NT2/D1 (cell line): ENCODE measurements at places on chromosomes 4 and X.

DNA sequence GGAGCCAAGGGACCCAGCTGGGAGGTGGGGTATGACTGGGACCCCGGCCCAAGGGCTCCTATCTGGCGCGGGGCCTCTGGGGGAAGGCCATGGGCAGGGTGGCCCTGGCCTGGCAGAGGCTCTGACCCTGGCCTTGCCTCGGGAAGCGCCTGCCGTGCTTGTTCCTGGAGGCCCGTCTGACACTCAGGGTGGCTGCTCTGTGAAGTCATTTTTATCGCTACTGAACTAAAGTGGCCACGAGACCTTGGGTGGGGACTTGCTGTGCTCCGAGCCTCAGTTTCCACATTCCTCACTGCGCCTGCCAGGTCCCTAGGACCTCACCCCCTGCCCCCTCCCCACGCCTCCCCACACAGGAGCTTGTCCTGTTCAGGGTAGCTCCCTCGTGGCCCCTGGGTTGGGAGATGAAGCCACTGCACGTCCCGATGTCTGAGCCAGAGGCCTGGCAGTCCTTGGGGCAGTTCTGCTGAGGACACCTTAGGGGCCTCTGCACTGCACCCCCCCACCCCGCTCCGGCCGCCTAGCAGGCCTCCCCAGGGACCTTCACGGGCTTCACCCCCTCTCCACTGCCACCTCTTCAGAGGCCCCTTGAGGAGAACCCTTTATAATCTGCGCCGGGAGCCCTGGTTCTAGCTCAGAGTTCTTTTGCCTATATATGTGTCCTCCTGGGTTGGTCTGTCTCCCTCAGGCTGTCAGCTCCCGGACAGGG, 639 bp upstream of the SORCS2 start:
- DNase-seq: no peak

DNA sequence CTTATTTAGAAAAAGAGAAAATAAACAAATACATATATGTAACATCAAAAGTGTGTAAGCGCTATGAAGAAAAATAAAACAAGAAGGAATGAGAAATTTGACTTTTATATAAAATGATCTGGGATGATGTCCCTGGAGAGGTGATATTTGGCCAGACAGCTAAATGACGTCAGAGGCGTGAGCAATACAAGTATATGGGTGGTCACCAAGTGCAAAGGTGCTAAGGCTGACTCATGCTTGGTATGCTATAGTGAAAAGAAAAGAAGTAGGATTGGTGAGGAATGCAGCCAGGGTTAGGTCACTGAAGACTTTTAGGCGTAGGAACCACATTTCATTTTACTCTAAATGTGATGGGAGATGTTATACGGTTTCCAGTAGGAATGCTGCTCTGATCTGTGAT, 1049.1 kb upstream of the TENM3 start:
- no peak for DNase-seq

- no peak for DNase-seq
These were observed 55.8 kb upstream of the GIMD1 start for GRCh38 chr4:106424426-106424825.

- DNase-seq: no peak
These were observed 123.6 kb upstream of the MSX1 start for GRCh38 chr4:4735870-4736269.

DNA sequence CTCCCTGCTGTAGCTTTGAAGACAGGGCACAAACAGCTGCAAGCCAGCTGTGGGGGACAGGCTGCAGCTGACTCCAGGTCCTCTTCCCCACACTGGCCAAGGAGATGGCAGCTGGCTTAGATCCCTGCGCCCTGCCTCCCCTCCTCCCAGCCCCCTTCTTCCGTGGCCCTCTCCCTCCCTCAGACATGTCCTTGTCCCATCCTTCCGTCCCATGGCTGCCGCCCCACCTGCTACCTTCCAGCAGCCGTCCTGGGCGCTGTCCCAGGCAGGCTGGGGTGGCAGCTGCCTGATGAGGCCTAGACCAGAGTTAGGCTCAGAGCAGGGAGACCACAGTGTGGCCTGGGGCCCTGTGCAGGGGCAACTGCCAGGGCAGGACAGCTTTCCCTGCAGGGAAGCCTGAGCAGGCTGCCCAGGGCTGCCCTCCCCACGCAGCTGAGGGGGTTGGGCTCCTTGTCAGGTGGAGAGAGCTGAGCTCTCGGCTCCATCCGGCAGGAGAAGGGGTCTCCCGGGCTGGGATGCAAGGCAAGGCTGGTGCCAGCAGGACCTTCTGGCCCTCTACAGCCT, 3.3 kb upstream of the BGN start:
- DNase-seq: no peak

GRCh38 chr4:47809654-47810203, 28.1 kb downstream of the CORIN start:
- DNase-seq: no peak

DNA sequence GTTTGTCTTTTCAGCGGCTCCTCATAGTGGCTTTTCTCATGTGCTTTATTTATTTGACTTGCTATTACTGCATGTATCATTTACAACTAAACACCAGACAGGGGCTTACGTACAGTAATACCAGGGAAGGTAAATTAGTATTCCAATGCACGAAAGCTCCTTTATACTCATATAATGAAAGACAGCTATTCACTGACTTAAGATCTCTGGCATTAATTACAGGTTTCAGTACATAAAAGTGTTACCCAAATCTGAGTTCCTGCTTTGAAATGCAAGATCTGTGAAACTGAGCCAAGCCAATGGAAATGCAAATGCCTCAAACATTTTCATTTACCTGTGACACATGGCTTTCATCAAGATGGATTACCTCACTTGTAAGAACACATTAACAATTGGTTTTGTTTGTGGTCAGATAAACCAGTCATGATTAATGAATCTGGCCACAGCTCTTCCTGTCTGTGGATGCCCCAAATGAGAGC, 107.2 kb downstream of the ANAPC4 start:
- DNase-seq: no peak

DNA sequence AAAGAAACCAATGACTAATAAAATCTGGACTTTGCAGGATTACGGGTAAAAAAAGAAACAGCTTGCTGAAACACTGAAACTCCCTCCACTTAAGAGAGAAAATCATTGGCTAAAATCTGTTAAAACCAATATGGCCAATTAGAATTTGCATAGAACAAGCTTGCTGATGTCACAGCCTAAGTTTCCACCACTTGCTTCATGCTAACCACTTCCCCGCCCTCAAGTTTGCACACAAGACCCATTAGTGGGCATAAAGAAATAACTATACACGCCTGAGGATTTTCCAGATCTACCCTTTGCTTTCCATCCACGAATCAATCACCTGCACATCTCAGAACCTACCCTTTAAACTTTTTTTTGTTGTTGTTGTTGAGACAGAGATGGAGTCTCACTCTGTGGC, 42.7 kb upstream of the PHEX start:
- no peak for DNase-seq

GRCh38 chr4:104848597-104849225, 298.0 kb upstream of the TET2 start:
- DNase-seq: no peak

GRCh38 chrX:101427954-101428353, 19.9 kb downstream of the HNRNPH2 start:
- no peak for DNase-seq

- DNase-seq: no peak
These were observed 239.3 kb downstream of the RPA4 start for GRCh38 chrX:97123001-97123400.

- no peak for DNase-seq
These were observed 43.1 kb upstream of the GPR78 start for GRCh38 chr4:8537041-8537461.

GRCh38 chr4:139951021-139951420, 203.0 kb downstream of the MAML3 start:
- DNase-seq: no peak

GRCh38 chr4:140126261-140126660, 27.7 kb downstream of the MAML3 start:
- no peak for DNase-seq

DNA sequence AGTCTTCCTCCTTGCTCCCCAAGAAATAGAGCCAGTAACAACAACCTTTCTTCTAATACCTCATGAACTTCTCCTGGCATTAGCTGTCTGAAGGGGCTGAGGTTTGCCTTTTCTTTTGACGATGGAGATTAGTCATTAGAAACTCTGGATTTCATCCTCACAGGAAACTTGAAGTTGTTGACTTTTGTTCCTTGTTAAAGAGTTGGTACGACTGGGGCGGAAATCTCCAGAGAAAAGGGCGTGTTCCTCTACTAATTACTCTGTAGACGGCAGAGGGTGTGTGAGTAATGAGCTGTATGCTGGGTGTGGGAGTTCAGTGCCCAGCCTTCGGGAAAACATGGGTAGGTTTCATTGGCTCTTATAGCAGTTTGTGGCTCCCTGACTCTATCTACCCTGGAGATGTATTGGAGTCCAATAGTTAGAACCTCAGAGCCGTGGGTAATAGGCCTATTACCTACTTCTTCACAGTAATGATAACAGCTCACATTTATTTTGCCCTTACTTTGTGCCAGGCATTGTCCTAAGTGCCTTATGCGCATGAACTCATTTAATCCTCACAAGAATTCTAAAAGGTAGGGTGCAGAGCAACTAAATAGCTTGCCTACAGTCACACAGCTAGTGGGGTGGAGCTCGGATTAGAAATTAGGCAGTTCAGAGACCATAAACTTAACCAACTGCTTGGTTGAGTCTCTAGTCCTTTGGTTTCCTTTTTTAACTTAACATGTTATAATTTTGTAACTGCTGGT, 23.4 kb downstream of the TMEM164 start:
- no peak for DNase-seq

DNA sequence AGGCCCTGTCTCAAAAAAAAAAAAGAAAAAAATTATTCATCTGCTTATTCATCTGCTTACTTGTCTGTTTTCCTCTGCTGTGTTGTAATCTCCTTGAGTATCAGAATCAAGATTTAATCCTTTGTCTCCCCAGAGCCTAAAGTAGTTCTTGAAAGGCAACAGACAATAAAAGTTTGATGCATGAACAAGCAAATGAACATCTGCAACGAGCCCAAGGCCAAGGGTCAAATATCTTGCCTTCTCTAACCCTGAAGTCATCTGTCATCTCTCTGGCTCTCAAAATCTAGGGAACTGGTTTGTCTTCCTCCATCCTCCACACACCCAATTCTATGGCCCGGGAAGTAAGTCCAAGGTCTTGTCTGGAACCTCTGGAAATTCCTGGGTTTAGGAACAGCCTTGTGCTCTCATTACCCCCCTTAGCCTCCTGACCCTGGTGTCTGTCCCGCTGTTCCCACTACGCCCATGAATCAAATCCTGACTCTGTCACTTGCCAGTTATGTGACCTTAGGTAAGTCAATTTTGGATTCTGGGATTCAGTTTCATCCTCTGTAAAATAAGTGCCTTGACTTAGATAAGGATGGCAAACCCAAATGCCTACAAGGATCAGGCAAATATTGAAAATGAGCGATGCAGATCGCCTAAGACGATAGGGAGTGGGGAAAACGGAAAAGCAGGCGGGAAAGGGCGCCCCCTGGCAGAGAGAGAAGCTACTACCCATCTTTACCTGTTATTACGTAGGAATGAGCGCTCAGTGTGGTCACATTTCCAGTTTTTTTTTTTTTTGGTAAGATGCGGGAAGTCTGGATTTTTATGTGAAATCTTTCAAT, 102.7 kb upstream of the DHX15 start:
- DNase-seq: no peak

GRCh38 chr4:181688872-181689271, 554.3 kb upstream of the TENM3 start:
- DNase-seq: no peak

DNA sequence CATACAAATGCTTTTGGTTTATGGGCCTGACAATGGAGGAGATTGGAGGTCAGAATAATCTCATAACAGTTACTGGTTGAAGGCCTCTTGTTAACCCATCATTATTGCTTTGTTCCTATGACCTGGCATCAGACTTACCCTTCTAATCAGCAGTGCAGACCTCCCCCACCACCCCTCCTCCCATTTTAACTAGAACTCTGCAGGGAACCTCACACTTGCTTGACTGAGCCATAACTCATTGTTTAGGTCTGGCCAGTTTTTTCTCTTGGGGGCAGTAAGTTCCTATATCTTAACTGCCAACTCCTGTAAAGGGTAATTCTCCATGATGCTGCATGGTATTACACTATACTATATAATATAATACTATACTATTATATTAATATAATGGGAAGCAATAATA, 609.3 kb downstream of the IL1RAPL1 start:
- no peak for DNase-seq

- no peak for DNase-seq
These were observed 797 bp downstream of the CD99L2 start for GRCh38 chrX:150897421-150898320.

- no peak for DNase-seq
These were observed 39.3 kb downstream of the LNX1 start for GRCh38 chr4:53551958-53552357.

GRCh38 chrX:115067812-115068211, 50.4 kb upstream of the IL13RA2 start:
- no peak for DNase-seq

GRCh38 chrX:134911348-134911747, 79.4 kb upstream of the SMIM10 start:
- DNase-seq: no peak

DNA sequence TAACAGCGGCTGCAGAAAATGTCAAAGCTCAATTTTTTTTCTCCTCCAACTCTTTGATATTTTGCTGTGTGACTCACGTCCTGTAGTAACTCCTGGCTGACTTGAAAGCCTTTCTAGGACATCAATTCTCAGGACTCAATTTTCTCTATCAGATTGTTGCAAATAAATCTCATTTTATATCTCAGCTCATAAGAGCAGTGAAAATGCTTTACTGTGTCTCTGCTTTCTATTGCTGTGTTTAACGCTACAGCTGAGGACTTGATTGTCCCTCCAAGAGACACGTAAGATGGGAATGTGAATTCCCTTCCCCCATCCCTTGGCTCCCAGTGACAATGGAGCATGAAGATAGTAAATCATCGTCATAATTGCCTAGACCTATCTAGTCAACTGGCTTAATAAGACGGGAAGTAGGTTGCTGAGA, 20.5 kb upstream of the CBR4 start:
- no peak for DNase-seq

GRCh38 chr4:65845199-65845773, 175.0 kb upstream of the EPHA5 start:
- no peak for DNase-seq

DNA sequence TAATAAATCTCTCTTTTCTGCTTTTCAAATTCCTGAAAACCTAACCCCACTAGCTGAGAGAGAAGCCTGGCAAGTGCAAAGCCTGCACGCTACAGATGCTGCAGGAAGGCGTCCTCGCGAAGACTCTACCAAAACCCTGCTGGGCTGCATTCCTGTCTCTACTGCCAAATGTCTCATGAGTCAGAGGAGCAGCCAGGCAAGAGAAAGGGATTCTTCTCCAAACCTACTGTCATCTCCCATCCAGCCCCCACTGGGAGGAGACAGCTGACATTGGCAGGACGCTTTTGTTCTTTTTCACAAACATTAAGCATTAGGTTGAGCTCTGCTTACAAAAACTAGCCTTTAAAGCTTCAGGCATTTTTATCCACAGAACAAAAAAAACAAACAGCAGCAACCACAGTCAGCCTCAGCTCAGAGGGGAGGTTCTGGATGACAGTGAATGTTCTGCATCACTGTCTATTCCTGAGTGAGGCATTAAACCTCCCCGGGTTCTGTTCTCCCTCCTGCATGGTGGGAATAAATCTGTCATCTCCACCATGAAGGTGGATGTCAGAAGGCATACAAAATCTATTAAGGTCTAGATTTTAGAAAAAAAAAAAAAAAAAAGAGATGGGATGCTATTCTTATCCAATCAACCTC, 18.0 kb downstream of the CRMP1 start:
- DNase-seq: peak; percentile 87

- DNase-seq: no peak
These were observed 43.2 kb upstream of the NEIL3 start for GRCh38 chr4:177266506-177266905.

GRCh38 chrX:115259238-115259875, 25.5 kb upstream of the LRCH2 start:
- no peak for DNase-seq
